ENCODE measurements at places on chromosomes 11 and 22.

GRCh38 chr22:43272869-43273318 is 70.3 kb downstream of the SCUBE1 start:
- DNase-seq = no peak

DNA sequence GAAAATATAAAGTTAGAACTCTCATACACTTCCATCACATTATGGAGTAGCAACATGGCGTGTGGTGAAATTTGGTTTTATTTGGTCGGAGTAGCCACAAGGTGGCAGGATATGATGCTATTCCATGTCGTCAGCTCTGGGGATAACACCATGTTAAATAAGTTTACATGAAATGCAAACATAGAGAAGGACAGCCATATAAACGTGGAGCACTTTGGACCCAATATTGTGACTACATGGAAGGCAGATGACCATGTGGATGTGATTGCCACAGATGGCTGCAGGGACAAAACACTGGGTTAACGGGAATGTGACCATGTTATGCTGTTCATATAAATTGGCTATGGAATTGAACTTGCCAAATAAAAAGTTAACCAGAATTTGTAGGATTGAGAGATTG is 21.0 kb downstream of the OR5M11 start:
- DNase-seq = no peak

- DNase-seq = no peak
These were observed 22.9 kb upstream of the JAM3 start for GRCh38 chr11:134045799-134046635.

- peak; percentile 39 for DNase-seq
These were observed 718 bp downstream of the INTS5 start for GRCh38 chr11:62652161-62653006.
